ENCODE measurements at places on chromosomes 5 and 9.
A peak's percentile ranks its signal among the peaks of the same experiment; 100 is the strongest.

- DNase-seq = peak; percentile 83
Observed at GRCh38 chr9:7777771-7778170, 21.8 kb downstream of the DMAC1 start.

GRCh38 chr5:116045821-116046220 is 13.5 kb downstream of the ARL14EPL start:
- DNase-seq = no peak

- no peak for DNase-seq
Observed at GRCh38 chr9:36456480-36457065, 56.5 kb upstream of the RNF38 start.

GRCh38 chr5:119322948-119323537 is 32.8 kb upstream of the TNFAIP8 start:
- DNase-seq = no peak

- DNase-seq = no peak
Observed at GRCh38 chr5:55749387-55749786, 11.5 kb downstream of the DDX4 start.

DNA sequence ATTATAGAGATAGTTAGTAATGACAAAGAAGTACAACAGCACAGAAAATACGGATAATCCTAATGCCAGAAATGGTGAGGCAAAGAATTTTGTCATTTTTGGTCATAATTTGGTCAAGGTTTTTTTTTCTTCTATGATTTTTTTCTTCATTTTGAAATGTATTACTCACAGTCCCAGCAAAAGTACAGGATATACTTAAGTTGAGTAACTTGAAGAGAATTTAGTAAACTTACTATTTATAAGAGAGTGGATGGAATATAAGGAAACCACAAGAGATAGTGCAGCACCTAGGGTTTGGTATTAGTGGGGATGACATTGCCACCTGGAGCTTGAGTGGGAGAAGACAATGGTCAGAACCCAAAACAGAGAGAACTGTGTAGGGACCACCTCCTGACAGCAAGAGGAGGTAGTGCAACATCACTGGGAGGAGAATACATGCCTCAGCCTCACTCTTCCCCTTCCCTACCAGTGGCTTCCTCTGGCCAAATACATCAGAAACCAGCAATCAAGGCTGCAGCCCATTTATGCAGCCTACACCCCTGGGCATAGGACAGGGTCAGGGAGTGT is 434.5 kb upstream of the TRPC7 start:
- no peak for DNase-seq

DNA sequence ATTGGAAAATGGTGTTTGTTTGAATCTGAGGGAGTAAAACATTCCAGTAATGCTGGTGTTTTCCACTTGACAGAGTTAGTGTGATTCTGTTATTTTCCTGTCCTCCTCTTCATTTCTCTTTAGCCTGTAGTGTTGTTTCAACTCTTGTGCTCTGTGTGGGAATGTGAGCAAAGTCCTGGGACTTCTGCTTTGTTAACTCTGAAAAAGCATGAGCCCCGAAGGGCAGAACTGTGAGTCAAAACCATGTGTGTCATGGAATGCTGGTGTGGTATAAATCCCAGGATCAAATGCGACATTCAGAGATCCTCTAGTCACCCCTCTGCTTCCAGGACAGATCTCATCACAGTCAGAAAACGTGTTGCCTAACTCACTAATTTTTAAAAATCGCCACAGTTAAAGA is 8.9 kb downstream of the F2R start:
- no peak for DNase-seq
